ENCODE measurements at places on chromosomes 6 and 20.
A peak's percentile ranks its signal among the peaks of the same experiment; 100 is the strongest.

- no peak for DNase-seq
Measured at GRCh38 chr20:41175727-41176330, 38.5 kb downstream of the PLCG1 start.

GRCh38 chr6:56259234-56260077, 12.1 kb upstream of the COL21A1 start:
- DNase-seq, result peak; percentile 54

- peak; percentile 69 for DNase-seq
Measured at GRCh38 chr20:20037960-20038359, 14.3 kb downstream of the CRNKL1 start.

GRCh38 chr20:32605167-32605656, 20.1 kb upstream of the NOL4L start:
- DNase-seq, result peak; percentile 60

DNA sequence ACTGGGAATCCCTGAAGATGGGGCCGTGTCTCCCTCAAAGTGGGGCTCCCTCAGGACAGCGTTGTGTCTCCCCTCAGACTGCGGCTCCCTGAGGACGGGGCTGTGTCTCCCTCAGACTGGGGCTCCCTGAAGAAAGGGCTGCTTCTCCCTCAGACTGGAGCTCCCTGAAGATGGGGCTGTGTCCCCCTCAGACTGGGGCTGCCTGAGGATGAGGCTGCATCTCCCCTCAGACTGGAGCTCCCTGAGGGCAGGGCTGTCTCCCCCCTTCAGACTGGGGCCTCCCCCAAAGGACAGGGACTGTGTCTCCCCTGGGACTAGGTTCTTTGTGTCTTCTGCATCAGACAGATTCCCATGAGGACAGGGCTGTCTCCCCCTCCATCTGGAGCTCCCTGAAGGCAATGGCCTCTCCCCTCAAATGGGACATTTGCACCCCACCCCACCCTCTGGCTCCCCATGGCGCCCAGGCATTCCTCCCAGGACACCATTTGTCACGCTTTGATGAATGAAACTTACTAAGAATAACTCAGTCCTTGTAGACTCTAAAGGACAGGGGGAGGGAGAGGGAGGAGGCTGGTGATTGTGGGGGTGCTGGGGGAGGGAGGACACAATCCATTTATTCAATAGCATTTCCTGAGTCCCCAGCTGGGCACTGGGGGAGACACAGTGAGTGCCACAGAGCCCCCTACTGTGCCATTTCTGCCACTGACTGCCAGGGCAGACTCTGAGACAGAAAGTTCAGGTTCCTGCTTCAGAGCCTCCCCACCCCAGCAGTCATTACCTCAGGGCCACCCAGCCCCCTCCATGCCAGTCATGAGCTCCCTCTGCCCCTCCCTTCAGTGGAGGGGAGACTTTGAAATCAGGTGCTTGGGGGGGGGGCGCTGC, 122.4 kb downstream of the MRPL14 start:
- no peak for DNase-seq

- peak; percentile 6 for DNase-seq
Measured at GRCh38 chr6:49713346-49713745, at the start of gene CRISP2. CRISP2 (minus strand) TSS chr6:49713543; CDS start chr6:49709196, 4,347 bp downstream.

DNA sequence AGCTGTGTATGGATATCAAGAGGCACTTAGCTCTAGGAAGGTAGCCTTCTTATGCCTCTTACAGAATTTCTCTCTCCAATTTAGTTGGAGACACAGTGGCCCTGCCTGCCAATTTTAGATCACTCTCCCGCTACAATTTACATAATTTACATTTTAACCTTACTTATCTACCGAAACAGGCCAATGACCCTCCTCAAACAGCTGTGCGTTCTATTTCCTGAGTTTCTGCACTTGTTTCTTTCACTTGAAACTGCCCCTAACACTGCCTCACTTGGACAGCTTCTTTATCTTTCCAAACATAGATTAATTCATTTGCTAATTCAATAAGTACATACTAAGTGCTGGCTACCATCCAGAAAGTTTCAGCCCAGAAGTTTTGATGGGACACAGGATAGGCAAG, 52.9 kb upstream of the HDDC2 start:
- no peak for DNase-seq

- peak; percentile 89 for DNase-seq
Measured at GRCh38 chr6:131379948-131380347, 193.1 kb upstream of the ARG1 start.

DNA sequence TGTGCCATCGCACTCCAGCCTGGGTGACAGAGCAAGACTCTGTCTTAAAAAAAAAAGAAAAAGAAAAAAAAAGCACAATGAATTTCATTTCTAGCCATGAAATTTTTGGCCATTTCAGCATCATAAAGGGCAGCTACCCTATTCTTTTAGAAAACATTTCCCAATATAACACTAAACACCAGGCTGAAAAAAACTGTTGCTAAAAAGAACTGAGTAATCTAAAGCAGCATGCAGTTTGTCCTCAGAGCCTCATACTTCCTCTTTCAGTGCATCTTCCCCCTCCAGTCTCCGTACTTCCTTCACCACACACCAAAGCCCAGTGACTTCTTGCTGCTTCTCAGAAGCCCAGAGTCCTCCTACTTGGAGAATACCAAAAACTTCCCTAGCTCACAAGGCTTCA, 5.6 kb upstream of the IFNGR1 start:
- DNase-seq, result no peak

DNA sequence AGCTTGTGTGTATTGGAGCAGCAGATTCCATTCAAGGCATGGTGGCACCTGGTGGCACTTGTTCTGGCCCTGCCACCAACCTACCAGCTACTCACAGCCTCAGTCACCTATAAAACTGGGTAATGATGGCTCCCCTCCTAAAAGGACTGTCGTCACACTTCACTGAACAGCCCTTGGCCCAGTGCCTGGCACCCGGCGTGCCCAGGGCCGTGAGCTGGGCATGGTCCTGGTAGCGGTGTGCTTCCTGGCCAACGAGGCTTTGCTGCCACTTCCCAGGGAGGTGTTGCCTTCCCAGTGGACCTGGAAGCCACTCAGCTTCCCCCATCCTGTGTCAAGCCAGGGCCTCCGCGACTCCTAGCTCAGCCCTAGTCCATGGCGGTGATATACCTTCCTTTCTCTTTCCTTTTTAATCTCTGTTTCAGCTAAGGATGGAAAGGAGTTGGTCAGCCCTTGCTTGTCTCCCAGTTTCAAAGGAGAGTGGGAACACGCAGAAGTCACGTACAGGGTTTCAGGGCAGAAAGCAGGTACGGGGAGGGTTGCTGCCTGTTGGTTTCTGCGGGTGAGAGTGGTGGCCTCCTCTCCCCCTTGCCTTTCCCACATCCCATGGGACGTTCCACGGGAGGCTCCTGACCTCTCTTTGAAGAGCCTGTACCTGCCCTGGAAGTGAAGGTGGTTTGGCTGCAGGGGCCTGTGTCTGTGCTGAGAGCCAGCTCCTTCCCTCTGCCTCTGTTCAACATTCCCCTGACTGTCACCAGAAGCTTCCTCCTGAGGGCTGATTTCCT, 25.5 kb downstream of the ENTPD6 start:
- DNase-seq, result no peak

DNA sequence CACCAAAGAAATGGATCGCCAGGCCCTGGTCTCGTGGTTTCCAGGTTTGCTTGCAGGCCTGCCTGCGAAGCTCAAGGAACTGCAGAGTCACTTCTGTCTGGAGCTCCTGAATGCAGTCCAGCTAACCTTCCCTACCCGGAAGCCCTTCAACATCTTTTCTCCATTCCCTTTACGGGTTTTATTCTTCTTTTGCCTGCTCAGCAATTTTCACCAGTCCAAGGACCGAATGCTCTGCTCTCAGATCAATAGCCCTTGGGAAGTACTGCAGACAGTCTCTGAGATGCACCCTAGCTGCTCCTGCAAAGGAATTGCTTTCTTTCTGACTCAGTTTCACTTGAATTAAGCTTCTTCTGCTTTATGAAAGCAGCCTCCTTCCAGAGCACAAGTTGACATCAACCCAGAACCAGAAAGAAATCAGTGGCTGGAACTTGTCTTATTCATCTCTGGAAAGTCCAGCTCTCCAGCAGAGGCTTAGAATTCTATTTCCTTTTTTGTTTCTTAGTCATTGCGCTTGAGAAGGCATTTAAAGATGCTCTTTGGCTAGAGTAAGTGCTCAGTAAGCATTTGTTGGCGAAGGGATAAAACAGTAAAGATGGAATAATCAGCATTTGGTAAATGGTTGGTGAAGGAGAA, 18.7 kb upstream of the YWHAB start:
- DNase-seq, result no peak

- no peak for DNase-seq
Measured at GRCh38 chr20:20740541-20740940, 28.1 kb upstream of the RALGAPA2 start.

GRCh38 chr6:51817832-51818231, 269.6 kb downstream of the PKHD1 start:
- DNase-seq, result no peak

All from amniotic epithelial cell (primary cell).